ENCODE measurements at places on chromosomes 3 and 15.

- DNase-seq = no peak
Observed at GRCh38 chr15:27278761-27279160, 307.8 kb downstream of the GABRG3 start.

GRCh38 chr3:135051409-135051973 is 256.4 kb downstream of the EPHB1 start:
- no peak for DNase-seq

DNA sequence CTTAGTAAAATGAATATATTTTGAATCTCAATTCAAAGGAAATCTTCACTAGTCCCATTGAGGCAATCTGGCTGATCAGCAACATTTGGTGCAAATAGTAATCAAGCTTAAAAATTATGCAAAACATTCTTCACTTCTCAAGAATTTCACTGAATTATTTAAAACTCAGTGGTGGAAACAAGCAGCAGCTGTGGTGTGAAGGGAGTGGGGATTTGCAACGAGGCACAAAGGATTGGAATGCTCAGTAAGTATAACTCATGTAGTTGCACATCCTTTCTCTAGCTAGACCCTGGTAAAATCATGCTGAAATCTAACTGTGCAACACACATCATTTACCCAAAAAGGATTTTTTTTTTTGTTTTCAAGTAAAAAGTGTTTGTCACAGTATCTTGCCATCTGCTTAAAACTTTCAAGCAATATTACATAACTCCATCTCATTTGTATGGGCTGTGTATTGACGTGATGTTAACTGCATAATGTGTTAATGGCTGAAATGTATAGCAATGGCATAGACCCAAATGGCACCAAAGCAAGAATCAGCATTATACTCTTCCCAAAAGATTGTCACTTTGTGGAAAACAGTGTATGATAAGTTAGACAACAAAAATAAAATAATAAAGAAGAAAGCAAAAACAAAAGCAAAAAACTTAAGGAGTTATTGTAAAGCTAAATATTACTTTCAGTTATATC is 816.6 kb downstream of the EPHA3 start:
- DNase-seq = no peak

GRCh38 chr15:53046153-53046790 is 256.1 kb upstream of the ONECUT1 start:
- no peak for DNase-seq

DNA sequence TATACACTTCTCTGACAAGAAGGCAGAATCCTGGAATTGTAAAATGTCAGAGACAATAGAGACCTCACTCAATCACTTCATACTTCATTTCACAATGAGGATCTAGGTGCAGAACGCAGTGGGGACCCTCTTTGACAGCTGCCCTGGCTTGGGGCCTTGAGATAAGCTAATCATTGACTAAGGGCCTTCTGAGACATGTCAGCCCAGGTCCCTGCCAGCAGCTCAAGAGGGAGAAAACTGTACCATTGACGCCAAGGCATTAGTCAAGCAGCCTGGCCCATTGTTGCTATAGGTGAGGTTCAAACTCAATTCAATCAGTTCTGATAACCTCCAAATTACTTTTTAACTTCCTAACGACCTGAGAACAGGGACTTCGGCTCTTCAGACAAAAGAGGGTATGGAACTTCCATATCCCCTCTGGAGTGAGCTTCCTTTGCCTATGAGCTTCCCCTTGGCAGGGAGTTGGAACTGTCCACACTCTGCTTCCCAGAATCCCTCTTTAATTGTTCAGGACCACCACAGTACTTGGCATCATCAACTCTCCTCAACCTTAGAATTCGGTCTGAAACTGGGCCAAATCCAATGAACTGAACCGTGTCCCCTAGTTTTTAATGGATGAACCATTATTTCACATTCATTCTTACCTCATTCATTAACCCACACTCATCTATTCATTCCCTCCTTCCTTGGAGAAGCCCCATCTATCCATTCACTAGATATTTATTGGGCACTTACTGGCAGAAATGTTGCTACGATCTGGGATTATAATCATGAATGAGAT is 1.5 kb upstream of the CYP8B1 start:
- no peak for DNase-seq

DNA sequence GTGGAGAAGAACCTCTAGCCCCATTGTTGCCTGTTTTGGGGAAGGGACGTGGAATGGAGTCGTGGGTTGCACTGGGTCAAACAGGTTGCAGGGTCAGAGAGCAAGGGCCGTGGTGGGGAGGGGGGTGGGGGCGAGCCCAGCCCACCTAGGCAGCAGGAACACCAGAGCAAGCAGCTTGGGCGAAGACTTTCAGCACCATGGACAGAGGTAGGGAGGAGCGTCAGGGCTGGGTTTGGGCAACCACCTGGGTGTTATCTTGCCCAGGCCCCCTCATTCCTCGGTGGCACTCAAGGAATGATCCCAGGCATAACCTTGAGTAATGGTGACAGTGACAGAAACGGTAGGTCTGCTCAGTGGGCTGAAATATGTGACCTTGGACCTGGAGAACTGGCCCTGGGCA is 45.9 kb upstream of the TMEM115 start:
- no peak for DNase-seq

- no peak for DNase-seq
Observed at GRCh38 chr15:55770806-55771205, 27.9 kb upstream of the PRTG start.

GRCh38 chr3:65438096-65438495 is 600.6 kb downstream of the MAGI1 start:
- DNase-seq = no peak

GRCh38 chr3:155391104-155391503 is 97.6 kb upstream of the STRIT1 start:
- DNase-seq = no peak

- no peak for DNase-seq
Observed at GRCh38 chr15:65611888-65612615, 1.1 kb upstream of the INTS14 start.

DNA sequence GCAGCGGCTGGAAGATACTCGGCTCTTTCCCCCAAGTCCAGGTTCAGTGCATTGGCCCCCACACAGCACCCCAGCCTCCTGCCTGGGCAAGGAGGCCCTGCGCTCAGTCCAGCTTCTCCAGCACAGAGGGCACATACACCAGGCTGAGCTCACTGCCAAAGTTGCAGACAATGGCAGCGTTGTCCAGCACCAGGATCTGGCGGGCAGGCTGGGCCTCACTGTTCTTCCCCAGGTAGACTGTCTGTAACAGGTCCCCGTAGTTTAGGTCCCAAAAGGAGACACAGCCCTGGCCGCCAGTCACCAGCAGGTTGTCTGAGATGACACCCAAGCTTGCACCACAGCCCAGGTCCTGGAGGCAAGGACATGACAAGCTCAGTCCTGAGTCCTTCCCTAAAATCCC is 32.9 kb downstream of the PTPN23 start:
- DNase-seq = no peak

- no peak for DNase-seq
Observed at GRCh38 chr15:34206011-34206410, 3.9 kb downstream of the KATNBL1 start.

DNA sequence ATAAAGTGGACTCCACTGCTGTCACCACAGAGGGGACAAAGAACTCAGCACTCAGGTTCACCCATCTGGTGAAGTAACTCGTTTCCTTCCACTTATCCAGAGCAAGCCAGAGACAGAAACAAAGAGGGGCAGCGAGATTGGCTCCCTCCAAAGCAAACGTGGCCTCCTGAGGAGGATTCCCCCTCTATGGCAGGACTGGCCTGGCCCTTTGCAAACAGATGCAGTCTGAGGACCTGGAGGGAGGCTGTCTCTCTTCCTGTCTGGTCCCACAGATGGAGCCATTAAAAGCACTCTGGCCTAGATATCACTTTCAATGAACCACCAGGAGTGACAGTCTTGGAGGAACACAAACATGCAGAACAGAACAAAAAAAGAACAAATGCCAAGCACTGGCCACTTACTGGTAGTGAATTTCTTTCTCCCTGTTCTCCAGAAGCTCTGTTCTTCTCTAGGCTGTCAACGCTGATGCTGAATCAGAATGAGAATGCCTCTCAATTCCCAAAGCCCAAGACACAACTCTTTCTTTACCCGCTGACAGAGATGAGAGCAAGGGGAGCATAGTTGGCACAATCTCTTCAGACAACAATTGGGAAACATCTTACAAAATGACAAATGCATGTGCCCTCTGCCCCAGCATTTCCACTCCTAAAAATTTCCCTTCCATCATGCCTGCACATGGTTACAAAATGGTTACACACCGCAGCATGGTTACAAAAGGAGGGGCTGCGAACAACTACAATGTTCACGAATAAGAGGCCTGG is 14.3 kb downstream of the KLHL25 start:
- DNase-seq = no peak

DNA sequence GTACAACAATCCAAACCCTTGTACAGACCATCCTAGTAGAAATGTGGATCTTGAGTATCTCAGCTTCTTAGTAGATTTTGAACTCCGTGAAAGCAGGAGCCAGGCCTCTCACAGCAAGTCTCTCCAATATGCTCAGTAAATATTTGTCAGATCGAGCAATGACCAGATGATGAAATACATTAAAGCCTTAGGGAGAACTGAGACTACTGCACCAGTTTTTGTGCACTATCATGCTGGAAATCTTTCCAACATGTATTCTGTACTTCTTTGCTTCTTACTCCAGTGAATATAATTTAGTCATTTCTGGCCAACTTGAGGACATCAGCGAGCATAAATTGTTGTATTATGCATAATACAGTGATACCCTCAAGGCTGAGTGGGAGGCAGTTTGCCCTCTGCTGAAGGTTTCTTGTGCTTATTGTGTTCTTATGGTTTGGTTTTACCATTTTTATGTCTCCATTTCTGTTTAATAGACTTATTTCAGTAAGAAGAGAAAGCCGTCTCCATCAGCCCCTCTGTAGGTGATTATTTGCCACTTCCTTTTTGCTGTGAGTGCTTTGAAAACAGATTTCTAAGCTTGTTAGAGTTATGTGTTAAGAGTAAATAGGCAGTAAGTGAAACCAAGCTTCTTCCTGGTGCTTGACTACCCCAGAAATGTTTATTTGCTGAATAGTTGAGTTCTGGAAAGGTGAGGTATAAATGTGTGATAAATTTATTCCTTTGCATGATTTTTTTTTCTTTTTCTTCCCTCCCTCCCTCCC is 147.1 kb downstream of the PGPEP1L start:
- no peak for DNase-seq

DNA sequence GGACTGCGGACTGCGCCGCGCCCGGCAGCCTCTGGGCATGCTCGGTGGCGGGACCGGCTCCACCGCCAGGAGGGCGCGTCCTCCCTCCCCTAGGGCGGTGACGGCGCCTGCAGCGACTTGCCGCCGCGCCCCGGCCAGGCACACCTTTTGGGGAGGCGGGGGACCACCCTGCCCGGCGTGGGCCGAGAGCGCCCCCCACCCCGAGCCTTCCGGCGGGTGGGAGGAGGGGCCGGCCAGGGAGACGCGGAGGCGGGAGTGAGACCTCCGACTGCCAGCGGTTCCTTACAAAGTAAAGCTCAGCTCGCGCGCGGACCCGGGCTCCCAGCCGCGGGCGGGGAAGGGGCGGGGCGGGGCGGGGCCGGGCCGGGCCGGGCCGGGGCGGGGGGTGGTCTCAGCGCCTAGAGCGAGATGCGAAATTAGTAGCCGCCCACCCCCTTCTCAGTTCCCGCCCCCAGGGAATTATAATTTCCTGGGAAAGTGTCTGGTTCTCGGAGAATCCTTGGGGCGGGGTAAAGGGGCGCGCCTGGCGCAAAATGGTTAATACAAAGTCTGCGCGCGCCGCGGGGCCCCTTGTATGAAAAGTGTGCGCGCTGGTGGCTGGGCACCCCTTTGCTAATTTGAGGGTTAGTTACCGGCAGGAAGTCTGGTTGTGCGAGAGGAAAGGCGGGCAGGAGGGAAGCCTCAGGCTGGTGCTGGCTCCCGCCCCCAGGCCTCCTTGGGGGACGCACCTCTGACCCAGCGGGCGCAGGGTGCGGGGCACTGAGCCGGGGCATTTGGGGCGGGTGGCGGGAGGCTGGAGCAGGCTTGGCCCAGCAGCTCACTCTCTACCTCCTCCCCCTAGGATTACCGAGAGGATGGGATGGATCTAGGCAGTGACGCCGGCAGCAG is 224.8 kb upstream of the IL12A start:
- DNase-seq = no peak

- DNase-seq = no peak
Observed at GRCh38 chr3:32583708-32584107, 13.1 kb upstream of the DYNC1LI1 start.

GRCh38 chr15:27433604-27434003 is 462.6 kb downstream of the GABRG3 start:
- no peak for DNase-seq

- no peak for DNase-seq
Observed at GRCh38 chr3:72223116-72223515, 438.2 kb upstream of the PROK2 start.

DNA sequence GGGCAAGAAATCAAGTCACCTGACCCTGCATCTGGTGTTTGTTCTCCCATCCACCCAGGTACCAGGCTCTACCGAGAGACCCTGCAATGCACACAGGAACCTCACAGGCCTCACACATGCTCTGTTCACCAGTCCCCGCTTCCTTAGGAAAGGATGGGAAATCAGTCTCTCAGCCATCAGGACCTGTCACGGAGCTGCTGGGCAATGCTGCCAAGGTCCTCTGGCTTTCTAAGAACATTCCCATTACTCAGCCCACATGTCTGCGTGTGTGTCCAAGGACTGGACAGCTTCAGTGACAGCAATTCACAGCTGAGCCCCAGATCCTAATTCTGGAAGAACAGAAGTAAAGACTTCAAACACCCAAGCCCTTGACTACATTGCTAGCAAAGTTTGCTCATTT is 6.5 kb upstream of the SRGAP3 start:
- DNase-seq = no peak

DNA sequence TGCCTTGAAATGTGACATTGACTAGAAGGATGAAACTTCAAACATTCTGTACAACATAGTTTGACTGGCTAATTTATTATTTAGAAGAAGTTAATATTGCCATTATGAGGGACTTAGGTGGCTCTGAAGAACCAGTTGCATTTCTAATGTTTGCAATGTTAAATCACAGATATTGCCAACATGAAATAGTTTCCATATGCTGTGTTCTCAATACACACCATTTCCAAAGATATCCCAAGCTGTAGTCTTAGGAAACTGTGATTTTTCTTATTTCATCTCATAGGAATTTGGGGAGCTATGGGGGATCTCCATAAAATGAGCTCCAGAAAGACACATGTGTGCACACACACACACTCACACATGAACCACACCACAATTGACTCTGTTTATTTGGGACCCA is 36.3 kb downstream of the ALG1L2 start:
- DNase-seq = no peak

DNA sequence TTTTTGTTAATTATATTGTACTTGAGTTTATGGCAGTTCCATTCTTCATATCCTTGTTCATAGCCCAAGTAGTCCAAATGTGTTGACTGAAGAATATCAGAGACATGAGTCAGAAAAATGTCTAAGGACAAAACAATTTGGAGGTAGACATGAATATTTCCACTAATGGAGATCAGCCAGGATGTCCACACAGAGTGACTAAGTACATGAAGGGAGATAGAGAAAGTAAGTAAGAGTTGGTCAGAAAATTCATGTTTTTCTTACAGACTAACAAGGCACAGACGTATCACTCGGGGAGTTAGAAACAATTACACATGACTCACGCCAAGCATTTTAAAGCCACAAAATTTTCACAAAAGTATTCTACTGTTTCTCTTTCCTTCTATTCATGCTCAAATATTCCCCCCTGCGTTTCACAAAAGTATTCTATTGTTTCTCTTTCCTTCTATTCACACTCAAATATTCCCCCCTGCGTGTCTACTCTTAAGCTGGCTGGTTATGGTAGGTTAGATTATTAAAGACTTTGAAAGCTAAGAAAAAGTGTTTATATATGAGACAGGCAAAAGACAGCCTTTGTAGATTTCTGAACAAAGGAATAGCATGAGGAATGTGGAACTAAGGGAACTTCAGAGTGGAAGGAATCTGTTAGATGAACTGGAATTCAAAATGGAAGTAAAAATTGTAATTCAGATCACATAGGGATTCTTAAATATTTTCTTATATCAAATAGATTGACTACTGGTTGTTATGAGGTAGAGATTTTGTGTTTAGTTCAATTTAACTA is 648.7 kb upstream of the CCDC54 start:
- DNase-seq = no peak
